ENCODE measurements at places on chromosomes 13 and 19.

DNA sequence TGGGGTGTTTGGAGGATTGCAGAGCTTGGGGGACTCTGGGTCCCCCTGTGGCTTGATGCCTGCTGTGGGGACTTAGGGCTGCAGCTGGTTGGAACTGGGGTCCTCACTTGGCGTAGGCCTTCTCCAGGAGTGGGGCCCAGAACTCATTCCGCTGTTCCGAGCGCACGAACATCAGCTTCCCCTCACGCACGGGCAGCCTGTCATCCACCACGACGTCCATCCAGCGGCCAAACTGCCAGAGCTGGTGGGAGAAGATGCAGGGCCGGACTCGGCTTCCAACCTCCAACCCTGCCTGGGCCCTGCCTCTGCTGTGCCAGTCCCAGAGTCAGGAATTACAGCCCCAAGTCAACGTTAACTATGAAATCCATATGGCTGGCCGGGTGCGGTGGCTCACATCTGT lies 2.6 kb downstream of the CAPN12 start:
- no peak for DNase-seq

- peak; percentile 76 for DNase-seq
These were observed at the start of gene ETHE1 for GRCh38 chr19:43526884-43527859. TSS of gene ETHE1 (minus strand) at chr19:43527201. CDS start at chr19:43527177, 24 bp downstream.

DNA sequence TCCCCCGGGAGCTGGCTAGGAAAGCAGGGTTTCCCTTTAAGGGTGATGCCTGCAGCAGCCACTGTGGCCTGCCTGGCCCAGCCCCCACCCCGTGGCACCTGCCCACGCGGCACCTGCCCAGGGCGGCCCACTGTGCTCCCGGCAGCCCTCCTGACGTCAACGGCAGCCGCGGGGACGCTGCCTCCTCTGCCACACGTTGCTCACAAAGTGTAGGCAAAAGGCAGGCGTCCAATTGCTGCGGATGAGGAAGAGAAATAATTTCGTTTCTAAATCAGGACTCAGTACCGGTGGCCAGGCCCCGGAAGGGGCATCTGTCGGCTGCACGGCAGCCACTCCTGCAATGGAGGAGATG lies 122.3 kb downstream of the URI1 start:
- DNase-seq: no peak

- no peak for DNase-seq
These were observed 72.6 kb downstream of the NBEA start for GRCh38 chr13:35014606-35015213.

DNA sequence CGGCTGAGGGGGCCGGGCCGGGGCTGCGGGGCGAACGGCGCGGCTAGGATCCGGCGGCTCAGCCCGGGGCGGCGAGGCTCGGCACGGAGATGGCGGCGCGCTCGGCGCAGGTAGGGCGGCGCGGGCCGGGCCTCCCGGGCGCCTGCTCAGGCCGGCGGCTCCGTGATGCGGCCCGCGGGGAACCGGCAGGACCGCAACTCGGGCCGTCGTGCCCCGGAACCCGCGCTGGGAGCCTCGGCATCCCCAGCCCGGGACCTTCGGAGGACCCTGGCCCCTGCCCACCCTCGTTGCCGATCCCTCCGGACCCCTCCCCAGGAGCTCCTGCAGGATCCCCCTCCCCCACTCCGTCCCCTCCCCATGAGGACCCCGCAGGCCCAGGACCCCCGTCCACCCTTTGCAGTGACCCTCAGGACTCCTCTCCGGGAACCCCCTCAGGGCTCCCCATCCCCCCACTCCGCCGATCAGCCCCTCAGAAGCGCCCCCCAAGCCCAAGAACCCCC lies 304 bp downstream of the EVI5L start:
- DNase-seq: peak; percentile 39

GRCh38 chr13:84865783-84866221 lies 933.4 kb downstream of the SLITRK6 start:
- no peak for DNase-seq

GRCh38 chr13:33352526-33352925 lies 67.0 kb upstream of the STARD13 start:
- DNase-seq: no peak

DNA sequence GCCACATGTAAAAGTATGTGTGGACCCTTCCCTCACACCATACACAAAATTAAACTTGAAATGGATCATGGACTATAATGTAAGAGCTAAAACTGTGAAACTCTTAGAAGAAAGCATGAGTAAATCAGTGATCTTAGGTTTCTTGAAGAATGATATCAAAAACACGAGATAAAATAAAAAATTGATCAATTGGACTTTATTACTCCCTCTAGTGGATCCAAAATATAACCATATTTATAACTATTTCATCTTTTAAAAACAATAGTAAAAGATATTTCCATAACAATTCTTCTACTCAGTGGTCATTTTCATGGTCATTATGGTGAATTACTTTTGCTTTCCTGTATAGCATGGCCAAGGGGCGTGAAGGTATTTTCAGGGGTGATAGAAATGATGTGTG lies 174.6 kb upstream of the LSM14A start:
- no peak for DNase-seq

- DNase-seq: no peak
These were observed 7.1 kb downstream of the PCDH20 start for GRCh38 chr13:61408571-61408970.

- no peak for DNase-seq
These were observed 7.0 kb downstream of the DNAJB1 start for GRCh38 chr19:14511229-14511593.

DNA sequence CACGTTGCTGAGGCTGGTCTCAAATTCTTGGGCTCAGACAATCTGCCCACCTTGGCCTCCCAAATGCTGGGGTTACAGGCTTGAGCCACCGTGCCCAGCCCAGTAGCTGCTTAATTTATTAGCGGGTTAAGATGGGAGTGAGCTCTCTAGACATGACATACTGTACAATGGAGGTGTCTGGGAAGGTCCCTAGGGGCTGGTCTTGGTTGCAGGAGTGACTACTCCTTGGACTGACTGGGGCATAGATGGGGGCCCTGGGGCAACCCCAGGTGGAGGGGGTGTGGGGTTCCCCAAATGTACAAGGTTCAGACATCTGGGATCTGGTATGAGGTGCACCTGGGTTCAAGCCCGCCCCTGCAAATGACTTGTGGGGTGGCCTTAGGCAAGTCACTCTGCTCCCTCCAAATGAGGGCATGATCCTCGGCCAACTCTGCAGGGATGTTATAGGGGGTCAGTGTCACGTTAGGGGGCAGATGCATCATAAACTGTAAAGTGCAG lies 12.8 kb downstream of the CIB3 start:
- DNase-seq: no peak

- DNase-seq: peak; percentile 55
These were observed 24.9 kb downstream of the SLC8A2 start for GRCh38 chr19:47446534-47447469.

DNA sequence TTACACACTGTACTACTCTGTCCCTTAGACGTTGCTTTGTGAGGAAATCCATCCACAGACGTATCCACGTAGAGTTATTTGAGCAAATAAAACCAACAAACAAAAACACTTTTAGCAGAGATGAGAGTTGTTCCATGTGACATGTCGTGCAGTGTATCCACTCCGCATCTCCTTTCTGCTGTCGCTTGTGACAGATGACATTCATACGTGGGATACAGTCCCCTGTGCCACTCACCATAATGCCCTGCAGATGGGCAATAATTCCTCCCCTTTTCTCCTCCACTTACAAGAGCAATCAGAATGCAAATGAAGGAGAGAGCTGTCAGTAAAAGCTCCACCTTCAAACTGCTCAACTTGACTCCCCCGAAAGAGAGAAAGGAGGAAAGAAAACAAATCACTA lies 26.0 kb downstream of the IRS2 start:
- no peak for DNase-seq

- no peak for DNase-seq
These were observed 13.8 kb upstream of the PTPRS start for GRCh38 chr19:5354403-5354802.

- no peak for DNase-seq
These were observed 64.4 kb upstream of the FRY start for GRCh38 chr13:31967155-31967554.

GRCh38 chr13:48954081-48954480 lies 21.6 kb upstream of the FNDC3A start:
- DNase-seq: no peak

DNA sequence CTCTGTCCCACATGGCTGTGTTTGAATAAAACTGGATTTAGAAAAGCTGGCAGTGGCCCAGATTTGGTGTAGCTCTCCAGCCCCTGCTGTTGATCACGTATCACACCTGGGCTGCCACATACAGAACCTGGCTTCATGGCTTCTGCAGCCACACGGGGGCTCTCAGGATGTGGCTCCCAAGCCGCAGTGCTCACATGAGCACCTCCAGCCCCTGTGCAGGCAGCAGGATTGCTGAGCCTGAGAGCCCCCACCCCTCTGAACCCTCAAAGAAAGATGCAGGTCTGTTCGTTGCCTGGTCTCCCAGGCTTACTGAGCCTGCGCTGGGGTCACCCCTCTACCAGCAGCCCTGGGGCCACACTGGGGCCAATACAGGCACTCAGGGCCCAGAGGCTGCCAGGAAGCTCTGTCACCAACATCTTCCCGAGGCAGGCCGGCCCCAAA lies 2.7 kb downstream of the PLEKHF1 start:
- no peak for DNase-seq

DNA sequence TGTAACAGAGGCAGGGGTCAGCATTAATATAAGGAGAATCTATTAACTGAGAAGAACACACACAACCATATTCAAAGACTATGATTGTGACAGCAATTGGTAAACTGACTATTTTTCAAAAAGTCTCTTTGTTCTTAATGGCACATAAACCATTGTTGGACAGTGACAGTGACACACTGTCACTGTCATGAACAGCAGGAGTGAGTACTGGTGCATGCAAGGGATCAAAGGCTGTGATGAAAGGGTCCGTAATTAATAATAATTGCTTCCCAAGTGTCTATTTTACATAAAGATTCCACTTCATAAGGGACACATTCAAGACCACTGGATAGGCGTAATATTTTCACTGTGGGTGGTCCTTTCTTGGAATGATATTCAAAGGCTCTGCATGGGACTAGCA lies 50.7 kb downstream of the LHFPL6 start:
- DNase-seq: no peak
